Cortex of kidney (tissue), 1 donor: ENCODE measurements at places on chromosomes 6 and 20.

- DNase-seq, result no peak
These were observed 37.6 kb downstream of the SULF2 start for GRCh38 chr20:47747669-47748031.

DNA sequence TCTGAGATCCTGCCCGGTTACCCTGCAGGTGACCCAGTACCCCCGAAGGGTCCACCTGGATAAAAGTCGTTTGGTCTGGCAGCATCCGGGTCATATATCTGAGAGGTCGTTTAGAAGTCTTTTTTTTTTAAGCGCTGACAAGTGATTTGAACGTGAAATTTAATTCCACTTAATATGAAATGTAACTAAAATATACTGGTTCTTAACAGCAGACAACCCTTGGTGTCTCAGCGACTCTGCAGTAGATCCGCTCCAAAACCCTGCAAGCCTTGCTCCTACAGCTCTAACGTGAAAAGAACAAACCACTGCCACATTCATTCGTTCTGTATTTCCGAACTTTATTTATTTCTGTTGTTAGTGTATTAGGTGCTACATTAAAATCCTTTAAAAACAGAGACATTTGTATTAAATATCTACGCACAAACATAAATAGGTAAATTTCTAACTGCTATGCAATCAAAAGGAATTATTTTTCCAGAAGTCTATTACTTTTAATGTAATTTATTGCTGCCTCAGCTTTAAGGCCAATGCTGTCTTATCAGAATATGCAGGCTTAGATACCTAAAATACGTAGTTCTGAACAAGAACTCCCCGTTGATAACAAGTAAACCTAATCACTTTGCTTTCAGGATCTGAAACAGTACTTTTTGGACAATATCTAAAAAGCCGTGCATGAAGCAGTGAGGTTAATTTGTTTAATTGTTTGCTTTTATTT is 33.5 kb upstream of the TCF21 start:
- no peak for DNase-seq

- DNase-seq, result no peak
These were observed 153.7 kb upstream of the THBS2 start for GRCh38 chr6:169407325-169407724.

DNA sequence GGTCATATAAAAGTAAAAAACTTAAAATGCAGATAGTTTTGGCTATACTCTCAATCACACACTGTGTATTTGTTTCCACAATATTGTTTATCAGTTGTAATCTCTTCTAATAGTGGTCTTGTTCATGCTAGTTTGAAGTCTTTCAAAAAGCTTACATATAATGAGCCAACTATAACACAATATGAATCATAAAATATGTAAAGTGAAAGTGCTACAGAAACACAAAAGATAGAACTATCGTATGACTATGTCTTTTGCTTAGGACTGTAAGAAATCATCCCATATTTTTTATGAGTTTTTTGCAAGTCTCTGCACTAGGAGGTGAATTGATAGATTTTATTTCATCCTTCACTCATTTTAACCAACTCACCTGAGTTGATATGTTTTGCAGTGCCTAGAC is 136.0 kb downstream of the MMUT start:
- DNase-seq, result no peak

DNA sequence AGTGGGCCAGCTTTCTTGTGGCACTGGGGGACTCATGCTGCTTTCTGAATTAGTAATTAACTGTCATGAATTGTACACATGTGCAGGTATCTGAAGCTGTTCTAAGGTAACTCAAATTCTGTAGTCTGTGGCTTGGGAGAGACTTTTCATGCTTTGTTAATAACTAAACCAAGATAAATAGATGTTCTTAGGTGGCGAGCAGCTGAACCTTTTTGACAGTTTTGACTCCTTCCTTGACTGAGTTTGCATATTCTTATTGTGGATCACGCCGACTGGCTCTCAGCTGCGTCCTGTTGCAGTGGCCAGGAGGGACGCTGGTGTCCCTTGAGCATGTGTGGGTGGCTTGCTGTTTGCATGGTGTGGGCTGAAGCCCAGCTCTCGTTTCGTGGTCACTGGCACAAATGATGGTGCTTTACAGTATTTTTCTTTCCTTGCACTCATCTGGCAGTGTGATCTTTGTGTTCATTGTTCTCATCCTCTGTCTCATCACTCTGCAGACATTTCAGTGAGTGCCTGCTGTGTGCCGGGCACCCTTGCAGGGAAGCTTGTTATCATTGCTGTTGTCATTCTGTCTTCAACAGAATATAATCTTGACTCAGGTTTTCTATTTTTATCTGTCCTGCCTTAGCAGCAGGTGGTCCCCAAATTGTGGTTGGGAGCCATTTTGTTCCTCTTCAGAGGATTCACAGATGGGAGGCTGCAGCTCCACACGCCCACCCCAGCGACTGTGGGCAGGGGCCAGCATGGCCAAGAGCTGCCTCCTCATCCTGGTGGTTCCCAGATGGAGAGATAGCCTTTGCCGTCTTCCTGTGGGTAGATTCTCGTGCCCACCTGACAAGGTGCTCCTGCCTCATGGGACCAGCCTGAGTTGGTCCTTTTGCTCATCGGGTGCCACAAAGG is 39.6 kb downstream of the DUSP22 start:
- no peak for DNase-seq
